ENCODE measurements at places on chromosomes 6 and 20.

- DNase-seq, result no peak
Measured at GRCh38 chr6:16711546-16712254, 49.6 kb downstream of the ATXN1 start.

- DNase-seq, result no peak
Measured at GRCh38 chr6:12776291-12776690, 59.7 kb downstream of the PHACTR1 start.

DNA sequence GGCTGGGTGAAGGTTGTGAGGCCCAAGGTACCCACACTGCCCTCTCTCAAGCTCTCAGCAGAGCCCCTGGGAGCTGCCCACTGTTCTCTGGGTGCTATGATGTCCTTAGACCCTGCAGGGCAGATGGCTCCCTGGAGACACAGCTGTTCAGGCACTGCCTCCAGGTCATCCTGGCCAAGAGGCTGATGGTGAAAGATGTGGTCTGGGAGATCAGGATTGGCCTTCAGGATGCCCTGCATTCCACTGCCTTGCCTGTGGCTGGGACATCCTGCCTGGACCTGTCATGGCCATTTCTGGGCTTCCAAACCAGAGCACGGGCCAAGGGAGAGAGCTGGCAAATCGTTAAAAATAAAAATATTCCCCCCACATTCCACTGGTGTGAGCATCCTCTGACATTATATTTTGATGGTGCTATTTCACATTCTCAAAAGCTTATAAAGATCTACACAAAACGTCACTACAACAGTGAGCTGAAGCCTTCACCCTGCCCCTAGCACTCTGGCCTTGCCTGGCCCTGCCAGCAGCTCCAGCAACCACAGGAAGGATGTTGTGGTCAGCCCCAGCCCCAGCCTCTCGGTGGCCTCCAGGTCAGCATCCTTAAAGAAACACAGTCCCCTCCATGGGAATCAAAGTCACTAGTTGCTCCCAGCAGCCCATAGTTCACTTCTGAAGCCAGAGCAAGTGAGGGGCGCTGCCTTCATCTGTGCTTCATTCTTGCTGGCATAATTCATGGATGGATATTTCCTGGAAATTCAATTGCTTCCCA, 13.5 kb upstream of the KCNK16 start:
- DNase-seq, result no peak

GRCh38 chr20:39823224-39823623, 861.1 kb downstream of the DHX35 start:
- no peak for DNase-seq

DNA sequence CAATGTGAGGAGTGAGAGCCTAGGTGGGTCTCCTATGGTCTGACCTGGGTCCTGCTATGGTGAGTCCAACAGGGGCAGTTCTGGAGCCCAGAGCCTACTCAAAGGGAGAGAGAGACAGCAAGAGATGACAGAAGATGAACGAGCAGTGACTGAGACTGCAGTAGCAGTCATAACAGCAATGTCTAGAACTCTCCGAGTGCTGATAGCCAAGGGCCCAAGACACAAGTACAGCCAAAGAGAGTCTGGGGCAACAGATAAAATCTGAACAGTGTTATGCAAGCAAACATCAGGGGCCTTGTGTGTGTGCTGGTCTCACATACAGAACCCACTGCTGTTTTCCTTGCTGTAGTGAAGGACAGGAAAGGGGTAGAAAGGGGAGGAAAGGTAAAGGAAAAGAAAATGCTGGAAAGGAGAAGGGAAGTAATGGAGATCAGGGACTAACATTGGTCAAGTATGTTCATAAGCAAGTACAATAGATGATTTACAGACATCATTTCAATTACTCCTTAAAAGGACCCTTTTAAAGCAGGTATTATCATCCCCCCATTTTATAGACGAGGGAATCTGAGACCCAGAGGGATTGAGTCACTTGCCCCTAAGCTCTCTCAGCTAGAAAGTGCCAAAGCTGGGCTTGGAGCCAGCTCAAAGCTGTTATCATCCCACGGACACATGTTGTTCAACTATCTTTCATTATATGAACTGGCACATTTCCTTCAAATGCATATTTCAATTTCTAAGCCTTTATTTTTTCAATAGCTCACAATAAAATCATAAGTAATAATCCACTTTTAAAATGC, 182.3 kb upstream of the RAB32 start:
- no peak for DNase-seq

All from activated naive CD4-positive, alpha-beta T cell (primary cell).